ENCODE measurements at places on chromosomes 3 and 15.
A peak's percentile ranks its signal among the peaks of the same experiment; 100 is the strongest.

DNA sequence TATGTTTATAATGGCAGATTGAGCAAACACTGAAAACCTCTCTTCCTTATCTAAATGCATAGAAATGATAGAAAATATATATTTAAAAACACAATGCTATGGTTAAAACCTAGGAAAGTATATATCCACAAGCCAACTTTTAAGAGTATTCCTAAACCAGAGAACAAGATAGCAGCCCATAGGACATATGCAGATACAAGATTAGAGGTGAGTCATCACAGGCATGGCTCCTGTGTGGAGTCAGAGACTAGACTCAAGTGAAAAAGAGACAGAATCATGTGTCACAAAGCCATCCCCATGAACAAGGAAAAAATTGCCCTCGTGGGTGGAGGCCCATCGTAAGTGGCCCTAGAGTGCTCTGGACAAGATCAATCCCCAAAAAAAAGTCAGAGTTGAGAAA lies 199.4 kb upstream of the PPP2R3A start:
- DNase-seq, result no peak

GRCh38 chr15:65655026-65655425 lies 33.3 kb downstream of the SLC24A1 start:
- no peak for DNase-seq

- no peak for DNase-seq
These were observed 21.3 kb downstream of the SLC35G2 start for GRCh38 chr3:136840252-136840651.

- no peak for DNase-seq
These were observed 25.8 kb upstream of the PSMD6 start for GRCh38 chr3:64049136-64049535.

DNA sequence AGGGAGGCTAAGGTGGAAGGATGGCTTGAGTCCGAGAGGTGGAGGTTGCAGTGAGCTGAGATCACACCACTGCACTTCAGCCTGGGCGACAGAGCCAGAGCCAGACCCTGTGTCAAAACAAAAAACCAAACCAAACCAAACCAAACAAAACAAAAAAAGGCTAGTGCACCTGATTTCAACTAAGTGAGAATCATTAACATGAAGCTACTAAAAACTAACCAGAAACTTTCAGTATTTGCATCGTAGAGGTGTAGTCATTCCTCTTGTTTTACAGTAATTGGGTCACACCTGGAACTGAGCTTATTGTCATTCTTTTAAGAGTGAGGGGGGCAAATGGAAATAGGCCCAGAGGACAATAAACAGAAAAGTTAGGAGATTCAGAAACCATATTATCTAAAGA lies 58.5 kb downstream of the ST6GAL1 start:
- no peak for DNase-seq

- DNase-seq, result no peak
These were observed 327.0 kb downstream of the ZPLD1 start for GRCh38 chr3:102761766-102762165.

DNA sequence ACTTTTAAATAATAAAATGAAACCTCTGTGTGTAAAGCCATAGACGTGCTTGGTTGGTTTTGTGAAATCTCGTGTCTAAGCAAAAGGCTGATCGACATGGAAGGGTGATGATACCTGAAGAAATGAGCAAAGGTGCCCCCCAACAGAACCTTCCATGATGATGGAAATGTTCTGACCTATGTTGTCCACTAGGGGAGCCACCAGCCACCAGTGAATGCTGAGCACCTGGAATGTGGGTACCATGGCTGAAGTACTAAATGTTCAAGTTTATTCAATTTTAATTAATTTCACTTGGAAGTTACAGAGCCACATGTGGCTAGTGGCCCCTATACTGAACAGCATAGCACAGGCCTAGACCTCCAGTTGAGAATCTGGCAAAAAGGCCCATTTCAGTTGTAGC lies 158.8 kb downstream of the POLR2M start:
- DNase-seq, result no peak

GRCh38 chr3:60919296-60919695 lies 332.0 kb downstream of the FHIT start:
- no peak for DNase-seq

DNA sequence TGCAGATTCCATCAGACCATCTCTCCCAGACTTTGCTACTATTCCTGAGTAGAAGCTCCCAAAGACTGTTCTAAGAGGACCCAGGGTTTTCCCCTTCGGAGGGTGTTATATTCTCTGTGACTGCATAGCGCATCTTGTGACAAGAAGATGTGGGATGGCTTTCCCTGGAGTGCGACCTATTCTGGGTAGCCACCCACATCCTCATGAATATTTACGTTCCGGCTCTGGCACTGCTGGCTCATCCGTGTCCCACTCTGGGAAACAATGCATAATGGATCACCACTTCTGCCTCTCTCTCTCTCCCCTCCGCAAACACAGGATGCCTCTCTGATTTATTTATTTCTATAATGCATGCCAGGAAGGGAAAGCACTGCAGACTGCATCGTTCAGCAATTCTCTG lies 166.1 kb downstream of the PYDC2 start:
- DNase-seq, result no peak

DNA sequence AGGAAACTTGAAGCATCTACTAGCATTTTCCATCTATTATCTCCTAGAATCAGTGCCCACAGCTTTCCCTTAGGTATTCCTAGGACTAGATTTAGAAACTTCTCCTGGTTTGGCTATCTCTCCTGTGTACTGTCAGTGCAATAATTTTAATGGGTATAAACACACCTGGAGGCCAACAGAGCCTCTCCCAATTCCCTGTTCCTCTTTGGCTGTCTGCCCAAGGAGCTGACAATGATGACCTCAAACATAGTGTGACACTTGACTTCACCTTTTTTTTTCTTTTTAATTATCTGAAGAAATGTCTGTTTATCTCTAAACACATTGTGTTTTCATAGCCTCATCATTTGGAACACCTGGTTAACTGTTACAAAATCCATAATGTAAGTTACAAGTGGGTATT lies 754.5 kb upstream of the ALCAM start:
- no peak for DNase-seq

DNA sequence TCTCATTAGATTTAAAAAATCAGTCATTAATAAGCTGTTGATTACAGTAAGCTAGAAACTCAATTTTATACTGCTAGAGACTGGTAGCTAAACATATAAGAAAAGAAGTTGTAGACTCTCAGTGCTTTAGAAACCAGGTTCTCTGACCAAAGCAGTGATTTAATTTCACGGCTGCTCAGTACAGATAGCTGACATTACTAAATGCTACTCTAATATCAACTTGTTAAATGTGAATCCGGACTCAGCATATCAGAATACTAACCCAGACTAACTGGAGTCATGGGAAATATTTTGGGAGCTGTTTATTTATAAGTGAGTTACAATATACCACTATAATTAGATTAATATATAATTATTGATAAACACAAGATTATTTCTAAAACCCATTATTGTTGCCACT lies 80.4 kb downstream of the NEDD4 start:
- no peak for DNase-seq

DNA sequence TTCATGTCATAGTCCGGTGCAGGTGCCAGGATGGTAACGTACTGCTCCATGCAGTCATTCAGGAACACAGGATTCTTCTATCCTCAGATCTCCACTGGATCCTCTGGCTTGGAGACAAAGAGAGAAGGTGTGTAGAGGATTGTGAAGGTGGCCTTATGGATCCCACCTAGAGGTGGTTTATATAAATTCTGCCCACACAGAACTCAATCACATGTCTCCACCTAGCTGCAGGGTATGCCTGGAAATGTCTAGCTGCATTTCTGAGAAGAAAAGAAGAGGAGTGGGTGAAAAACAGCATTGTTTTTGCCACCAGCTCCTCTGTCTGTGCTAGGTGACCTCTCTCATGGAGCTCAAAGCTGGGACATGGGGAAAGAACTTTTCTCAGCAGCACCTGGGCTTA lies 478.7 kb downstream of the PDCD6IP start:
- DNase-seq, result no peak

DNA sequence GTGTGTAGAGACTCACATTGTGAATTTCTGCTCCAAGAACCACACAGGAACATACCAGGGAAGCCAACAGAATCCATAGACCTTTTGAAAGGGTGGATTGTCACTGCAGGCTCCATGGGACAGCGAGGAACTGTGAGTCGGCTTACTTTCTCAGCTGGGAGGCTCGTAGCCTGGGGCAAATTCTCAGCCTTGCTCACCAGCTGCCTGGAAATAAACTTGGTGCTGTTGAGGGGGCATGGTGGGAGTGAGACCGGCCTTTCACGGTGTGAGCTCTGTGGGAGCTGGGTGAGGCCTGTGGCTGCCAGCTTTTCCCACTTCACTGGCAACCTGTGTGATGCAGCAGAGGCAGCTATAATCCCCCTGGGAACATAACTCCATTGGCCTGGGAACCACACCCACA lies 146.6 kb upstream of the P2RY1 start:
- DNase-seq, result no peak

GRCh38 chr15:98853161-98853560 lies 154.4 kb downstream of the PGPEP1L start:
- DNase-seq, result peak; percentile 94

GRCh38 chr3:11498177-11498576 lies 145.5 kb downstream of the VGLL4 start:
- DNase-seq, result no peak

- no peak for DNase-seq
These were observed 24.7 kb downstream of the TUSC7 start for GRCh38 chr3:116734243-116734642.

DNA sequence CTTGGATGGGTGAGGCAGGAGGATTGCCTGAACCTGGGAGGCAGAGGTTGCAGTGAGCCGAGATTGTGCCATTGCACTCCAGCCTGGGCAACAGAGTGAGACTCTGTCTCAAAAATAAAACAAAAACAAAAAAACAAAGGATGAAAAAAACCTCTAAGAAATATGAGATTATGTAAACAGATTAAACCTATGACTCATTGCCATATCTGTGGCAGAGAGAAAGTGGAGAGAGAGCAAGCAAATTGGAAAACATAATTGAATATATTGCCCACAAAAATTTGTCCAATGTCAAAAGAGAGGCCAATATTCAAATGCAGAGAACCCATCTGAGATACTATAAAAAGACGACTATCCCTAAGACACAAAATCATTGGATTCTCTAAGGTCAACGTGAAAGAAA lies 1106.0 kb downstream of the OTOL1 start:
- no peak for DNase-seq

GRCh38 chr3:31561891-31562290 lies 29.2 kb downstream of the STT3B start:
- DNase-seq, result no peak

GRCh38 chr15:28044121-28044672 lies 54.9 kb downstream of the OCA2 start:
- DNase-seq, result no peak

GRCh38 chr3:6605227-6605626 lies 255.7 kb upstream of the GRM7 start:
- DNase-seq, result no peak

DNA sequence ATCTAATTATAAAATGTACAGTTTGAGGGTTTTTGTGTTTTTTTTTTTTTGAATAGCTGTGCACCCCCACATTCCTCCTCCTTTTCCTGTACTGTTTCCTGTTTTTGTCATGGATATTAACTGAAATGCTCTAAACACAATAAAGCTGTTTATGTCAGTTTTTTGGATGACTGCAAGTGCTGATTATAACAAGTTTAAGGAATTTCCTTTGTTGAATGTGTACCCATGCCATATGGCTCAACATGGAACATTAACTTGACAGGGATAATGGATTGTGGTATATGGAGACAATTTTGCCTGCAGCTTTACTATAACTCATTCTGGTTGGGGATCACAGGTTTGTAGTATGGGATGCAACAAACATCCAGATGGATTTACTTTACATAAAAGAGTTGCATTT lies 216.4 kb downstream of the TCF12 start:
- no peak for DNase-seq

- no peak for DNase-seq
These were observed 289.5 kb upstream of the GRM7 start for GRCh38 chr3:6571448-6571847.

DNA sequence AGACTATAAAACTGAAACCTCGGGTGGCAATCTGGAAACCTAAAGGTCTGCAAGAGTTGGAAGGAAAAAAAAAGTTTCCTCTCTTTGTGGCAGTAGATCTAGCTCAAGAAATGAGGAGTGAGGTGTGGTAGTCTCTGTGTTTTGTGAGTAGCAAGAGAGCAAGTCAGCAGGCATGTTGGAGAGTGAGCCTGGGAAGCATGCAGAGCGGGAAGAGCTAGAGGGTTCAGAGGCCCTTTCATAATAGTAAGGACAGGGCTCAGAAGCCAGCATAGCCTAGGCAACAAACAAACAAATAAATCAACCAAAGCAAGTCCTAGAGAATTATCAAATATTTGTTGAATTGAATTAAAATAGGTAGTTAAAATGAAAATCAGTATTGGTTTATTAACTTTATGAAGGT lies 189.7 kb upstream of the CBLB start:
- no peak for DNase-seq

DNA sequence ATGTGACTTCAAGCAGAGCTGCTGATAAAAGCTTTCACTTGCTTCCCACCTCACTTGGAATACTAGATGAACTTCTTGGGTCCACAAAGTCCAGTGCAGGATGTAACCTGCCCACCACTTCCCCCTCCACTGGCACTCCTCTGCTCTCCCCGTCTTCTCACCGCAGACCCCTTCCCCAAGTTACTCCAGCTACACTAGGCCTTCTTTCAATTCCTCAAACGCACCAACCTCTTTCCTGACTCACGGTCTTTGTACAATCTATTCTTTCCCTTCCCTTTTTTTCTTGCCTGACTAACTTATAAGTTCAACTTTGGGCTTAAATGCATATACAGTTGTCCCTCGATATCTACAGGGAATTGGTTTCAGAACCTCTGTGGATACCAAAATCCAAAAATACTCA lies 5.2 kb upstream of the ATP13A3 start:
- DNase-seq, result no peak
